ENCODE measurements at places on chromosomes 12 and 14.

GRCh38 chr12:28053564-28053963 lies 81.0 kb upstream of the PTHLH start:
- DNase-seq = no peak

GRCh38 chr14:61110316-61111082 lies 129.5 kb downstream of the SLC38A6 start:
- DNase-seq = no peak

GRCh38 chr12:977156-977555 lies 13.9 kb upstream of the ERC1 start:
- DNase-seq = peak; percentile 21

- DNase-seq = no peak
These were observed 5.5 kb downstream of the NKX2-1 start for GRCh38 chr14:36514278-36515104.

GRCh38 chr12:112665958-112666357 lies 125.6 kb upstream of the RPH3A start:
- DNase-seq = no peak

DNA sequence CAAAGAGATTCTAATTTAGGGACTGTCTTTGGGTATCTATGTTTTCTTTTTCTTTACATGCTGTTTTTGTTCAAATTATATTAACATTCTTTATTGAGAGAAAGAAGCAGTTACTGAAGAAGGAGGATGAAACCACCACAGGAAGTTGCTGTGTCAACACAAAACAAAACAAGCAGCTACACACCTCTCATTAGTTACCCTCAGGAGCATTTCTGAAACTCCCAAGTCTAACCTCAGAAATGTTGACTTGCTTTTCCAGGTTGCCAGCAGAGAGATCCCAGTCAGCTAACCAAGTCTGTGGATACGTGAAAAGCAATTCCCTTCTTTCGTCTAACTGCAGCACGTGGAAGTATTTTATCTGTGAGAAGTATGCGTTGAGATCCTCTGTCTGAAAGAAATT lies 33.5 kb downstream of the CLEC1A start:
- DNase-seq = no peak

DNA sequence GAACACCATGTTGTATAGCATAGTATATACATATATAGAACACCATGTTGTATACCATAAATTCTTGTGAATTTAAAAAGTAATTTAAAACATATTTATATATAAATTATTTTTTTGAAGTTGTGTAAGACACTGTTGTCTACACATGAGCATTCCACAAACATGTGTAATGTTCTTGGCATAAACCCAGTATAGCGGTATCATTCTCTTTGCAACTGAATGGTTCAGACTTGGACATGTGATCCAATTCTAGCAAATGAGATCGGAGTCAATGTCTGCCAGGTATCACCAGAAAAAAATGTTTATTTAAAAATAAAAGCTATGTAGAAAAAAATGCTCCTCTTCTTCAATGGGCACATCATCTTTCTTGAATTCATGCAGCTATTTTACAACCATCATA lies 33.9 kb downstream of the CEP290 start:
- no peak for DNase-seq

- no peak for DNase-seq
These were observed 13.9 kb downstream of the TGFB3 start for GRCh38 chr14:75967866-75968265.

GRCh38 chr14:104800771-104801519 lies at the start of gene ZBTB42:
Gene ZBTB42 (plus strand): TSS chr14:104801101. CDS start chr14:104801198, 97 bp downstream.
- DNase-seq = peak; percentile 25

DNA sequence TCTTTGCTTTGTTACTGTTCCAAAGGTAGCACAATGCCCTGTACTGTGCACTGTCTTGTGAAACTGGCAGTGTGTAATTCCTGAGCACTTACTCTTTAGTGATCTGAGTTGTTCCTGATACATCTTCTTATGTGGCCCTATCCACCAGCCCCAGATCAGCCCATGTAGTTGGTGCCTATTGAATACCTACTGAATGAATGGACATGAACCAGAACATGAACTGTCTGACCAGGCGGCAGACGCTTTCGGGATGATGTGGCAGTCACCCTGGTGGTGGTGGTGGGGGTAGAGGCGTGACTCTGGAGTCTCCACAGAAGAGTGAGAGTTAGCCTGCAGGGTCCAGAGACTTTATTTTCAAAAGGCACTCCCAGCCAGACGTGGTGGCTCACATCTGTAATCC lies 46.6 kb upstream of the PAPOLA start:
- DNase-seq = no peak

- DNase-seq = no peak
These were observed 79.9 kb upstream of the TMTC1 start for GRCh38 chr12:29863665-29864064.

- DNase-seq = no peak
These were observed 4.3 kb downstream of the LRRC74A start for GRCh38 chr14:76830556-76830955.

DNA sequence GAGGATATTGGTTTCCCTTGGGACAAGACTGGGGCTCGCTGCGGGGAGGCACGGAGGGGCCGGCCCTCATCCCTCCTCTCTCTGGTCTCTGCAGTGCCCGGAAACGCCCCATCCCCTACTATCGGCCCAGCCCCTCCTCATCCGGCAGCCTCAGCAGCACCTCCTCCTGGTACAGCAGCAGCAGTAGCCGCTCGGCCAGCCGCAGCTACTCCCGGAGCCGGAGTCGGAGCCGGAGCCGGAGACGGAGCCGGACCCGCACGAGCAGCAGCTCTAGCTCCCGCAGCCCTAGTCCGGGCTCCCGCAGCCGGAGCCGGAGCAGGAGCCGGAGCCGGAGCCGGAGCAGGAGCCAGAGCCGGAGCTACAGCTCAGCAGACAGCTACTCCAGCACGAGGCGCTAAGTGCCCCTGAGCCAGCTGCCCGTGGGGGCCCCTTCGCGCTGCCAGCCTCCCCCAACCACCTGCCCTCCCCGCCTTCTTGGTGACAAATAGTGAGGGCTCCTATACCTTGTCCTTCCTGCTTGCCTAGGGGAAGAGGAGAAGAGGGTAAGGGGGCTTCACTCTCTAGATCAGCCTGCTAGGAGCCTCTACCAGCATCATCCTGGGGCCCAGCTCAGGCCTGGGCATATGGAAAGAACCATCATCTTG lies 22.2 kb upstream of the HSPB8 start:
- DNase-seq = no peak

- no peak for DNase-seq
These were observed 888 bp downstream of the C1QL4 start for GRCh38 chr12:49335955-49336644.

DNA sequence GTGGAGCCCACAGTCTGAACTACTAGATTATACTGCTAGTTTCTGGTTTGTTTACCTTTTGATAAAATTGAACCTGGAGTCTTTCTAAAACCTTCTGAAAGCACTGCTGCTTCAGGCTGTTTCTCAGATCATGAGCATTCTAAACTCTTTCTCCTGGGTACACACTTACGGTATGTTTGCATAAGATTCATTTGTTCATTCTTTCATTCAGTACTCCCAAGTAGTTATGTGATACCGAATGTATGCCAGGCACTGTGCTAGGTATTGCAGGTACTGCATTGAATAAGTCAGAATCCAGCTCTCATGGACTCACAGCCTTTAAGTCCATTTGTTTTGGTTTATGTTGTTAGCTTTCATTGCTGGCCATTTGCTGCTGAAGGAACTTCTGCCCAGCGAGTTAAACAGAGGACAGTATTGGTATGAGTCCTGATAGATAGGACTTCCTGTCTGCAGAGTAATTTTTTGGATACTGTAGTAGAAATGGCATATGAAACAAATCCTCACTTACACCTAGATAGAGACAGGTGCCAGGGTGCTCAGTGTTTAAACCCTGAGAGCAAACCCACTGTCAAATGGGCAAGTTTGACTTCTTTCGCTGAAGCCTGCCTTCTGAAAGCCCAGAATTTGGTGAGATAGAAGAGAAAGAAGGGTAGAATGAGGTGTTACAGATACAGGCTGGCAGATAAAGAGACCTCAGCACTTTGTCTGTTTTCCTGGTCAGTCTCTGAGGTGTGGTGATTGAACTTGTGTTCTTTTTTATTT lies 2.1 kb downstream of the SUSD6 start:
- no peak for DNase-seq

- DNase-seq = no peak
These were observed 26.5 kb upstream of the ACTN1 start for GRCh38 chr14:69005432-69006148.

GRCh38 chr12:50317203-50317602 lies 33.9 kb upstream of the LIMA1 start:
- DNase-seq = no peak

DNA sequence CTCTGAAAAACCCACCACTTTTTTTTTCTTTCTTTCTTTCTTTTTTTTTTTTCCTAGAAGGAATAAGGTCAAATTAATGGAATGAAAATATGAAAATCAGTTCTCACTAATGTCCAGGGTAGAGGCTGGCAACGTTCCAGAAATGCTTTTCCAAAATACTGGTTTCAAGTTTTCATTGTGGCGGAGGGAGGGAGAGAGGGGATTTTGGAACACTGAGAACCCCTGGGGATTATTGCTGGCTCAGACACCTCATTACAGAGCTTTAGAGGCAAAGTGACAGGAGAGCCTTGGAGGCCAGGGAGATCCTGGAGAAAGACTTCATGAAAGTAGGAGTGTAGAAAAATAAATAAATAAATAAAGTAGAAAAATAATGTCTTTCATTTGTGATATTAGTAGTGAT lies 45.4 kb downstream of the ALX1 start:
- DNase-seq = no peak

GRCh38 chr12:54662026-54662425 lies 13.9 kb upstream of the DCD start:
- DNase-seq = no peak

DNA sequence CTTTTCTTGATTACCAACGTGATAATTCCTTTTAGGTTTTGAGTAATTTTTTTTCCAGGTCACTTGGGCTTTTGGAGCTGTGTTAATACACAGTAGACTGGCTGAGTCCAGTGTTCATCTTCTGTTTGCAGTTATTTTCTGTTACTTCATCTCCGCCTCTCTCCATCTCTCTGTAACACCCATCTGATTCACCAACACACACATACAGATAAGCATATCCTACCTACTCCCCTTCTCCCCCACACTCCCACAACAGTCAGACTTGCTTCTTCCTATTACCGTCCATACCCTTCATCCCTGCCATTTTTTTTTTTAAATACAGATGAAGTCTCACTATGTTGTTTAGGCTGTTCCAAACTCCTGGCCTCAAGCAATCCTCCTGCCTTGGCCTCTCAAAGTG lies 72.7 kb upstream of the MANSC4 start:
- DNase-seq = no peak

DNA sequence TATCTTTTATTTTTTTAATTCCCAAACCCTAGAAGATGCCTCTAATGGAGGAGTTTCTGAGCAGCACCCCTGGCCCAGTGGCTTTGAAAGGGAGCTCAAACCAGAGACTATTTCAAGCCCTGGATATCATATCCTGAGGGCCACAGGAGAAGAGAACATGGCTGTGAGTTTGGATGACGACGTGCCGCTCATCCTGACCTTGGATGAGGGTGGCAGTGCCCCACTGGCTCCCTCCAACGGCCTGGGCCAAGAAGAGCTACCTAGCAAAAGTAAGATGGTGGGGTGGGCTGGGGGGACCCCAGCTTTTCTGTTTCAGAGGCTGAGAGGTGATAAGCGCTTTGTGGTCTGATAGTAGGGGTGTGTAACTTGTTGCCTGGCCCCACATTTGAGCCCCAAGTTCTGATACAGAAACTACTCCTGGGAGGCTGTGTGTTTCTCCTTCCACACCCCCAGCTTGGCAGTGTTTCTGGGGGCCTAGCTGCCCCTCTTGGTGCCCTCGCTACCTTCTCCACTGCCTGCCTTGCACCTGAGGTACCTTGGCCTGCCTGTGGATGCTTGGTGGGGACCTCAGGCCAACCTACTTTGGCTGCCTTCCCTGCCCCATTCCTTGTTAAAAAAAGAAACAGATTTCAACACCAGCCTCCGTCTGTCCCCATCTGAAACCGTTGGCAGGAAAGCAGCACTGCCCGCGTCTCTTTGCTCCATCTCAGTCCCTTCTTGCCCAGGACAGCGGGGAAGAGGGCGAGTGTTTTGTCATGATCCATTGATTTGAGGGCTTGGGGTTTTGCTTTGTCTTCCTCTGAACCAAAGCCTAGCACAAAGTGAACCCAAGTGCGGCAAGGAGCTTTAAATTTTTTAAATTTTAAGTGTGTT lies 5.7 kb downstream of the TPCN1 start:
- DNase-seq = no peak

DNA sequence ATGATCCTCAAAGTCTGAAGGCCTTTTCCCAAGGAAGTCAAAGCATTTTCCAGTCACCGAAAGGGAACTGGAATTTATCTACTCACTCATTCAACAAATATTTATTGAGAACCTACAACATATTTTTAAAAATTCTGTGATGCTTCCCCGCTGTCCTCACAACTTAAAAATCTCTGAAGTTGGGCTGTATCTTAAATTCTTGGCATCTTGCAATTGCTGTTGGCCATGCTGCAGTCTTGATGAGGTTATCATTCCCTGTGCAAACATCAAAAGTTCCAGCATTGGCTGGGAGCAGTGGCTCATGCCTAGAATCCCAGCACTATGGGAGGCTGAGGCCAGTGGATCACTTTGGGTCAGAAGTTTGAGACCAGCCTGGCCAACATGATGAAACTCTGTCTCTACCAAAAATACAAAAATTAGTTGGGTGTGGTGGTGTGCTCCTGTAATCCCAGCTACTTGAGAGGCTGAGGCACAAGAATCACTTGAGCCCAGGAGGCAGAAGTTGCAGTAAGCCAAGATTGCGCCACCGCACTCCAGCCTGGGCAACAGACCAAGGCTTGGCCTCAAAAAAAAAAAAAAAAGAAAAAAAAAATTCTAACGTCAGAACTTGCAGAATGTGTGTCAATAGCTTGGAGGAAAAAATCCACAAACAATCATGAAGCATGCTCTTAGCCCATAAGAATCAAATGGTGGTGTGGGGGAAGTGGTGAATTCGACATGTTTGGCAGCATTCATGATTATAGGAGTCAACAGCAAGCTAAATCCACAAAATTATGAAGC lies 34.9 kb downstream of the CCDC177 start:
- DNase-seq = peak; percentile 75
